Right renal pelvis (tissue), 4 donors: ENCODE measurements at places on chromosomes 2 and 18. TPM values are rescaled to one million over a fixed set of nuclear protein-coding genes. Genes with fewer than 3 reads are reported as not detected.

DNA sequence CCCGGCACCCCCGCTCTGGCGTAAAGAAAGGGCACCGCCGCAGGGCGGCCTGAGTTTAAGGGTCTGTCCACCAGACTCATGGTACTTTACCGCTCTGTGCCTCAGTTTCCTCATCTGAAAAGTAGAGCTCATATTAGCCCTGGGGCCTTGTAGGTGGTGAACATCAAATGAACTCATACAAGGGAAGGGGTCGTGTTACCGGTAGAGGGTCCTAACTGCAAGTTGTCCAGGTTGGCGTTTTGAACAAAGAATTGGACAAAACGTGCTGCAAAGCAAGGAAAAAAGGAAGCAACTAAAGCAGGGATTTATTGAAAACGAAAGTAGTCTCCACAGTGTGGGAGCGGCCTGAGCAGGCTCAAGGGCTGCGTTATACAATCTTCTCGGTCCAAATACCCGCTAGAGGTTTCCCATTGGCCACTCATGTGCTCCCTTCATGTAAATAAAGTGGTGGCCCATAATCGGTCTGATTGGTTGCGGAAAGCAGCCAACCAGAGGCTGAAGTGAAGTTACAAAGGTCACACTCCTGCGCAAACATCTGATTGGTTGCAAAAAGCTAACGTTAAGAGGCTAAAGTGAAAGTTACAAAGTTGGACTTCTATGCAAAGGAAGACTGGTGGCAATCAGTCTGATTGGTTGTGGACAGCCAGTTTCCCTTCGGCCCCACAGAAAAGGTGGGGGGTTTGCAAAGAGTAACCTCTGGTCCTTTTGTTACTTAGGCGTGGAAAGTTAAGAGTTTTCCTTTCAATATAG, 80.7 kb upstream of the LDLRAD4 start:
- no peak for DNase-seq

The AGFG1 gene
- polyA plus RNA-seq = 75.2 TPM

GRCh38 chr18:80166240-80166639, 57.2 kb downstream of the ADNP2 start:
- DNase-seq = no peak

GRCh38 chr2:13539296-13539695, 822.6 kb downstream of the TRIB2 start:
- DNase-seq = no peak

The GAREM2 gene
- 6.2 TPM for polyA plus RNA-seq

GRCh38 chr2:103788951-103789350, 1027.1 kb downstream of the TMEM182 start:
- no peak for DNase-seq

The TMEM17 gene
- polyA plus RNA-seq = 7.2 TPM

GRCh38 chr2:16244966-16245320, 304.6 kb downstream of the MYCN start:
- no peak for DNase-seq

The CCDC150 gene
- 21.0 TPM for polyA plus RNA-seq
